ENCODE measurements at places on chromosomes 11 and 22.
A peak's percentile ranks its signal among the peaks of the same experiment; 100 is the strongest.

- no peak for DNase-seq
Observed at GRCh38 chr11:7514099-7514591, 346 bp downstream of the PPFIBP2 start.

DNA sequence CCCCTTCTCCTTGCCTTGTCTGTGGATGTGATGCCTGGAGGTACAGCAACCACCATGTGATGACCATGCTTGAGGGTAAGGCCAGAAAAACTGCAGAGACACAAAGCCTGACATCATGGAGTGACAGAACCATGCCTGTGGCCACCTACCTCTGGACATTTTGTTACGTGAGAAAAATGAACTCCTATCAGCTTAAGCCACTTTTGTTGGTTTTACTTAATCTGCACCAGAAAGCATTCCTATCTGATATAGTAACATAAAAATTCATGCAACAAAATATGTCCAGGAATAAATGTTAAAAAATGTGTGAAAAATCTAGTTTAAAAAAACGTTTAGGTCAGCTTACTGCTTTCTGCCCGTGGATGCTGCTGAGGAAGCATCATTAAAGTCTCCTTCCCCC lies 42.6 kb upstream of the P4HA3 start:
- no peak for DNase-seq

GRCh38 chr11:128697645-128698174 lies 3.8 kb downstream of the FLI1 start:
- DNase-seq, result no peak

GRCh38 chr11:105856954-105857353 lies 165.1 kb downstream of the MSANTD4 start:
- no peak for DNase-seq

DNA sequence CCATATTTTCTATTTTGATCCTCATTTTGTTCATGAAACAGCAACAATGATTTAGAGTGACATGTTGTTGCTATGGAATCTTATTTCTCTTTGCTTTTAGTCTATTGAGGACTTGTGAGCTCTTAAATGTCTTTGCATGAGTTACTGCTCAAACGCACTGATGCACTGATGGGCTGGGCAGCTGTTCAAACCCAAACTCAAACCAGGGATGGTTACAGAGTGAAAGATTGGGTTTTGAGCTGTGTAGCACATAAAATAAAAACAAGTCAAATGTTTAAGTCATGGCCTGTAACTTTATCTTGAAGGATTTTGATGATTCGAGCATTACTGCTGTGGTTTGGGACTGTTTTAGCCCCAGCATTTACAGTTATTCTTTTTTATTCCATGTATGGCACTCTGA lies 20.1 kb upstream of the NCAM1 start:
- no peak for DNase-seq

- DNase-seq, result peak; percentile 40
Observed at GRCh38 chr11:8813658-8814057, 97.3 kb upstream of the AKIP1 start.

- no peak for DNase-seq
Observed at GRCh38 chr11:70010774-70011173, 67.3 kb upstream of the ANO1 start.

DNA sequence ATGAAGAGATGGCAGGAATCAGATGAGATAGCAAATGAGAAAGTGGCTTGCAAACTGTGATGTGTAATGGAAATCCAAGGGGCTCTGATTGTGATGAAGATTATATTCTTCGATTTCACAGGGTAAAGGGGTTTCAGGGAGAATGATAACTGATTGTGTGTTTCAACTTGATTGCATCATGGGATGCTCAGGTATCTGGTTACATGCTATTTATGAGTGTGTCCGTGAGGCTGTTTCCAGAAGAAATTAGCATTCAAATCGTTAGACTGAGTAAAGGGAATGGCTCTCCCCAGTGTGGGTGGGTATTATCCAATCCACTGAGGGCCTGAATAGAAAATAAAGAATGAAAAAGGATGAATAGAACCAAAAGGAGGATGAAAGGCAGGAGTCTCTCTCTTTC lies 278.7 kb upstream of the LARGE1 start:
- DNase-seq, result no peak

GRCh38 chr22:37701141-37701786 lies 4.4 kb downstream of the TRIOBP start:
- DNase-seq, result no peak

- DNase-seq, result peak; percentile 94
Observed at GRCh38 chr22:31345331-31346254, 553 bp downstream of the PATZ1 start.

GRCh38 chr11:57674251-57674650 lies 6.3 kb downstream of the ZDHHC5 start:
- no peak for DNase-seq

- DNase-seq, result no peak
Observed at GRCh38 chr11:111352231-111352746, 26.8 kb downstream of the POU2AF1 start.

DNA sequence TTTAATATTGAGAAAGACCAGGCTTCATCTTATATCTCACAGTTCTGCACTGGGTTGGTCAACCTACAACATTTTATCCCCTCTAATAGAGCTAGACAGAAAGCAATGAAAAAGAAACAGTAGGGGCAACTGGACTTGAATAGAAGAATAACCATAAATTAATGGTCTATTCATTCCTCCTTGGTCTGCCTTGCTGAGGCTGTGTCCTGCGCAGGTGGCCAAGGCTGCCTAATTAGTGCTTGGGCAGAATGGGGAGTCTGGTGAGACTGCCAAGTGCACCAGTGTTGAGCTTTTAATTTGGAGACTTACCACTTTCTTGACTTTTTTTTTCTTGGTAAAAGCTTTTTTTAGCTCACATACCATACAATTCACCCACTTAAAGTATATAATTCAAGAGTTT lies 35.0 kb upstream of the SPON1 start:
- no peak for DNase-seq

GRCh38 chr22:22110548-22111266 lies 128.1 kb upstream of the TOP3B start:
- DNase-seq, result no peak

DNA sequence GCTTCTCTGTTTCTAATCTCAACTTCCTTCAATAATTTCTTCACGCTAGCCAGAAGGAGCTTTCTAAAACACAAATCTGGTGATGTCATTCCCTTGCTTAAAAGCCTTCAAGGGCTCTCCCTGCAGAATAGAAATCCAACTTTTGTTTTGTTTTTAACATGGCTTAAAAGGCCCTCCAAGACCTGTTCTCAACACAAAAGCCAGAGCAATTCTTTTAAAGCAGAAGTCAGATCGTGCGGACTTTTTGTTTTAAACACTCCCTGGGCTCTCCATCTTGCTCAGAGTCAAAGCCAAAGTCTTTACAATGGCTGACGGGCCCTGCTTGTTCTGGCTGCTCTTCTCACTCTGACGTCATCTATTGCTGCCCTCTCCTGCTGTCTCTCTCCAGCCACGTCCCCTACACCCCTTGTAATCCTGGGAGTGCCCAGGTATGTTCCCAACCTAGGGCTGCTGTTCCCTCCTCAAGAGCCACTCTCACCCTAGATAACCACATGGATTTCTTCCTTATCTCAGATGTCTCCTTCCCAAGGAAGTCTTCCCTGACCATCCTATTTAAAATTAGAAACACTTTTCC lies 22.5 kb downstream of the TECTA start:
- DNase-seq, result no peak

- DNase-seq, result peak; percentile 31
Observed at GRCh38 chr11:36292311-36292722, 3.1 kb upstream of the COMMD9 start.

GRCh38 chr11:115721296-115721995 lies 217.2 kb upstream of the CADM1 start:
- no peak for DNase-seq

GRCh38 chr22:44837481-44837880 lies 85.1 kb downstream of the ARHGAP8 start:
- DNase-seq, result no peak

GRCh38 chr11:94007906-94008305 lies 13.2 kb upstream of the HEPHL1 start:
- no peak for DNase-seq

GRCh38 chr11:34359548-34359891 lies 1.7 kb upstream of the ABTB2 start:
- no peak for DNase-seq

DNA sequence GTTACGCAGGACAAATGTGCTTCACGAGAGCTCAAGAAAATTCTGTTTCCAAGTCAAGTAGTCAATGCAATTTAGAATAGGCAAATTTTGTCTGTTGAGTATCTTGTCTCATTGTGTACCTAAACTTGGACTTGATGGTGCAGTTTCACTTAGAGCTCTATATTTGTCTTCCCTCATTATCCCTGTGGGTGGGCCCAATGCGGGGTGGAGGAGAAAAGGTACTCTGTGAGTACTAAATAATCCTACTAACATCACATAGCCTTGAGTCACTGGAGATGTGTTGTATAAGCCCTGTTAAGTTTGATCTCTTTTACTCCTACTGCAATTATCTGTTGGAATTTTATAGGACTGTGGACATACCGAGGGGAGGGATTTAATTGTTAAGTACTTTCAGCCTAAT lies 331.2 kb downstream of the METTL15 start:
- no peak for DNase-seq

DNA sequence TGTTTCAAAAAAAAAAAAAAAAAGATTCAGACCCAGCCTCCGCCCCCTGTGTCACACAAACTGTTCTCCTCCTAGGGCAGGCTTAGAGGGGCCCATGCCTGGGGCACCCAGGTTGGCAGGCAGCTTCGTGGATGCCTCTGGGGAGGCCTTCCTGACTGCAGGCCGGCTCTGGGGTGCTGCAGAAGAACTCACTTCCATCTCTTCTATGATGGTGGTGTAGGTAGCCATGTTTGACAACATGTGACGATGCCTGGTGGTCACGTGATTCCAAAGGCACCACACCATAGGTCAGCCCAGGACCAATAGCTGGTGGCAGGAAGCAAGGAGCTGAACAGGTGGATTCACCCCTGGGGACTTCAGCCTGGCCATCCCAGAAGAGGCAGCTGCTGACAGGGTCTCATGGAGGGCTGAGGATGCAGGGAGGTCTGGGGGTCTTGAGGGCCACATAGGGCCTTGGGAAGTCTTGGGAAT lies 24.1 kb upstream of the CELSR1 start:
- DNase-seq, result no peak

GRCh38 chr11:14446701-14447169 lies 52.9 kb downstream of the COPB1 start:
- DNase-seq, result no peak

- DNase-seq, result no peak
Observed at GRCh38 chr22:46863794-46864193, 101.3 kb downstream of the TBC1D22A start.

DNA sequence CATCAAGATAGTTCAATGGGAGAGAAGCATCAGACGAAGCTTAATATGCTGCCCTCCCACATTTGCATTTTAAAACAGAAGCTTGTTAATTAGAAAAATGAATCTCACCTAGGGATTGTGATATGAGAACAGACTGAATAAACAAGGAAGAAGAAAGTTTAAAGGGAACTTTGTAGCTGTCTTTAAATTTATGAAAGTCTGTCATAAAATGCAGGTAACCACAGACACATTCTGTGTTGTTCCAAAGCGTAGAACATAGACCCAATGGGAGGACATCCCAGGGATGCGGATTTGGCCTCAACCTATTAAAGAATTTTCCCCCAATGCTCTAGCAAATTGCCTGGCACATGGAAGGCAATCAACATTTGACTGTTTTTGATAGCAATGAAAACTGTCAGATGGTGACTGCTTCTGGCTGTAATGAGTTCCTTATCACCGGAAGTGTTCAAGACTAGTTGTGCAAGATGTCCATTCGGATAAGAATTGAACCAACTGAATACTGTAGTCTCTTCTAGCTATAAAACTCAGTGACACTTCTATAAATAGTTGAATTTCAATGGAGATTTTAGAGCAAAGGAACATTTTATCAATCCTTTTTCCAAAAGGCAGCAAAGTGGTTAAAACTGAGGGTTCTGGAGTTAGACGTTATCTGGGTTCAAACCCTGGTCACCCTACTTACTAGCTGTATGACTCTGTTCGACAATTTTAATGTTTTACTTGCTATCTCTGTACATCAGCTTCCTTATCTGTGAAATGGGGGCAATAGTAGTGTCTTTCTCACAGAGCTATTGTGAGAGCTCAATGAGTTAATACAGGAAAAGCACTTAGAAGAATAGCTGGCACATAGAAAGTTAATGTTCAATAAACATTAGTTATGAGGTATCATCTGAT lies 64.9 kb downstream of the LIF start:
- no peak for DNase-seq

GRCh38 chr22:18110194-18110953 lies at the start of gene TUBA8:
Gene TUBA8 (plus strand): TSS chr22:18110809. CDS start chr22:18110866, 57 bp downstream.
- peak; percentile 85 for DNase-seq

- no peak for DNase-seq
Observed at GRCh38 chr11:65218446-65218845, 36.7 kb downstream of the CAPN1 start.

- DNase-seq, result no peak
Observed at GRCh38 chr22:21446128-21446826, 20.9 kb upstream of the TMEM191C start.

DNA sequence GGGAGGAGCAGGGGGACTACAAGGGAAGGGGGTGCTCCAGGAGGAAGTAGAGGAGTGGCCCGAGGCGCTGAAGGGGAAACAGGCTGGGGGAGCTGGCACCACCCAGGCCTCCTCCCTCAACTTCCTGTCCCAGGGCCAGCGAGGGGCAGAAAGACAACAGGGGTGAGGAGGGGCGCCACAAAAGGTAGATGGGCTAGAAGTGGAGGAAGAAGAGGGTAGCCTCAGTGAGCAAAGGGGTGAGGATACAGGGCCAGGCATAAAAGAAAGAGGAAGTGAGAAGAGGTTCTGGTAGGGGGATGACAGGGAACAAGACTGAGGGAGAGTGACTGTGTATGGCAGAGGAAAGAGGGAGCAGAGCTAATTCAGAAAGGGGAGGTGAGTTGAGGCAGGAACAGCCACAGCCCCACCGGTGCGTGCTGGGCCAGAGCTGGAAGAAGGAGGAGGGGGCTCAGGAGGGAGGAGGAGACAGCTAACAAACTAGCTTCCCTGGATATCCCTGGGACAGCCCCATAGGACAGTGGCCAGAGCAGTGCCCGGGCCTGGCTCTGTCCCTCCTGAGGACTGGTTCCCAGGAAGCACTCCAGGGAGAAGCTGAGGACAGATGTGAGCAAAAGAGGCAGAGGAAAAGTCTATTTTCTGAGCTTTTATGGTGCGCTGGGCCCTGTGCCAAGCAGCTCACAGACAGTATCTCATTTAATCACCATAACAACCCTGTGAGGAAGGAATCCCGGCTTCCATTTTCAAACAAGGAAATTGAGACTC lies 8.5 kb downstream of the DCHS1 start:
- peak; percentile 63 for DNase-seq
